ENCODE measurements at places on chromosomes 6 and 20.

GRCh38 chr6:74409447-74409846, 713.4 kb downstream of the CD109 start:
- no peak for DNase-seq

- DNase-seq = no peak
These were observed 183.2 kb upstream of the KCNG1 start for GRCh38 chr20:51206032-51206662.

DNA sequence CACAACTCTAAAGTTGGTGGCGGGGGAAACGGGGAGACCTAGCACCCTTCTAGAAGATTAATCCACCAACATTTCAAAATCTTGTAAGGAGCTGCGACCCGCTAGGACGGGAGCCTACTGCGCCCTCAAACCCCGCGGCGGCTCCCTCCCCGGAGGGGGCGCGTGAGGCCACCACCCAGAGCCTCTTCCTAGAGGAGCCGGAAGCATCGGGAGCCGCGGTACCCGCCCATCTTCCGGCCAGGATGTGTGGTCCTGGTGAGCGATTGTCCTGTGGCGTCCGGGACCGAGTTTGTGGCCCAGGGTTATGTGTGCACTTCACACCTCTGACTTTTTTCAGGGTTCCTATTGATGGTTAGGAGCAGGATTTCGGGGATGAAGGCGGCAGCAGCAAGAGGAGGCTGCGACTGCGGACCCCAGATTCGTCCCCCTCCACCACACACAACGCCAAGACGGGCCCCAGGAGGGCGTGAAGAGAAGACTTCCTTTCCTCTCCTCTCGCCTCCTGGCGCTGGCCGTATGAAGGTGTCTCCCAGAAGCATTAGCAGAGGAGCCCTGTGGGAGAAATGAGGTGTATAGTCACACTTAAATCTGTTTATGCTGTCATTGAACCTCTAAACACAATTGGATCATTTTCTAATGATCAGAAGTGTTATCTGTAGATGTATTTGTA, 10.7 kb downstream of the ZNF165 start:
- DNase-seq = no peak

DNA sequence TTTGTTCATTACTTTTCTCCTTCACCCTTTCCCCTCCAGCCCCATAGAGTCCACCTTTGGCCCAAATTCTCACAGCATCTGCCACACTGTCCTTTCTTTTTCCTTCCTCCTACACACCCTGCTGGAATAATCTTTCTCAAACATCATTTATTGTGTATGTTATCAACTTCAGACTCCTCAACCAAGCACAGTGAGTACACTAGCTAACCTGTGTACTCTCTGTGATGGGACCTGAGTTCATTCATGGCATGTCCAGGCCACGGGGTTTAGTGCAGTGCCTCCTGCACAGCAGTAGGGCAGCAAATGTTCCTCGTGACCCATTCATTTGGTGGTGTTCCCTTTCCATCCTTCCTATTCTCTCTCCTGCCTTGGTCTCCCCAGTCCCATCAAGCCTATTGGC, 7.1 kb upstream of the ARMC12 start:
- DNase-seq = no peak

DNA sequence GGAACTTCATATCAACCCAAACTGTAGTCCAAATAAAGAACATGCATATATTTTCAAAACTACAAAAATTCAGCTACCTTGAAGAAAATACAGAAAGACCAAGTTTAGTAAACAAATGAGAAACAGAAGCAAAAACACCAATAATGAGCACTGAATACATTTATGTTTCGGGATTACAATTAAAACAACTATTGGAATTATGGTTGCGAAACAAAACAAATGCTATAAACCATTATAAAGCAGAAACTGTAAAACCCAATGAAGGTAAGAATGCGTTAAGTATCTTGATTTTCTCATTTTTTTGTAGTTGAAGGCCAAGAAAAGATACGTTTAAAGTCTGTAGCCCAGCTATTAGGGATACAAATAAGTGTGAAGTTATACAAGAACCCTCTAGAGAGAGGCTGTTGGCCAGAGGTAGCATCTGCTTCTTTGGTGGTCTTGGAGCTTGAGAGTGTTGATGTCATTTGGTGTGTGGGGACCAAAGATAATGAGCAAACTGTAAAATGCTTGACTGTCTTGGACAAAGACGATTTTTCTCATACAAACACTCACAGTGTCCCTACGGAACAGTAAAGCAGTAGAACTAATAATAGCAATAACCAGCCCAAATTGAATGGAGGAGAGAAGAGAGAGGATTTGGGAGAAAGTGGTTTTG, 111.5 kb downstream of the PRND start:
- DNase-seq = no peak

DNA sequence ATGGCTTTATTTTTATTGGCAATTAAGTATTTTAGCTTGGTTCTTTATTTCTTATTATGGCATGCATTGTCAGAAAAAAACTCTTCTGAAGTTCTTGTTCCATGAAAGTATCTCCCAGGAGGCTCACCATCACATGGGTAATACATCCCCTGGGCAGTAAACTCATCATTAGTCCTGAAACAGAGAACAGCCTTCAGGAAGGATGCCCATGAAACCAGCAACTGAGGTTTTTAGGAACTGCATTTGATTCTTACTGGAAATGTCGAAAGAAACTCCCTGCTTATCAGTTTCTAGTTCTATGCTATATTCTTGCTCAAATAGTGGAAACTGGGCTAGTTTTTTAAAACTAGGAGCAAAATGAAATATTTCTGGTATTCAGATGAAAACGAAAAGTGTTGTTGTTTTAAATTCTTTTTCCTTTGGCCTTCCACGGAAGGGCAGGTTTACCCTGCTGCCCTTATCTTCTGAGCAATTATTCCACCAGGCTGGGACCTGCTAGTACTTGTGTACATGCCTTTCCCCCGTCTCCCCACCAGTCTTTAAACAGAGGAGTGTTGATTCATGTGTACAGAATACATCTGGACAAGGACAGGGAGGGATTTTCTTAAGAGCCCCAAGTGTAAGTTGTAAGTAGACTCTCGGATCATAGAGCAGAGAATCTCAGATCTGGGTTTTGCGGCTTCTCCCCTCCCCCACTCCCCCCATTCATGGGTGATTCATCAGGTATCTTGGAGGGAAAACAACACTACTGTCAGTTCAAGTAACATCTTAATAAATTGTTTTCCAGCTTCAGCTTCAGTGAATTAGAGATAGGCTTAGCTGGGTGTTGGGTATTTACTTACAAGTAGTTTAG, 81.5 kb downstream of the RTN4IP1 start:
- DNase-seq = peak; percentile 28

- no peak for DNase-seq
These were observed 38.2 kb upstream of the CCN6 start for GRCh38 chr6:112015725-112016124.

Measured in stimulated activated CD4-positive, alpha-beta T cell treated with anti-CD3 and anti-CD28 coated beads, Interleukin-1b, Interleukin-23, amount 100 ng/mL, for 48 hours (primary cell).